DMS79 treated with DMSO at 0.1 percent for 48 hours (cell line): ENCODE measurements at places on chromosomes 6 and 20.

- DNase-seq, result peak; percentile 57
Observed at GRCh38 chr6:159693894-159694545, 979 bp upstream of the SOD2 start.

DNA sequence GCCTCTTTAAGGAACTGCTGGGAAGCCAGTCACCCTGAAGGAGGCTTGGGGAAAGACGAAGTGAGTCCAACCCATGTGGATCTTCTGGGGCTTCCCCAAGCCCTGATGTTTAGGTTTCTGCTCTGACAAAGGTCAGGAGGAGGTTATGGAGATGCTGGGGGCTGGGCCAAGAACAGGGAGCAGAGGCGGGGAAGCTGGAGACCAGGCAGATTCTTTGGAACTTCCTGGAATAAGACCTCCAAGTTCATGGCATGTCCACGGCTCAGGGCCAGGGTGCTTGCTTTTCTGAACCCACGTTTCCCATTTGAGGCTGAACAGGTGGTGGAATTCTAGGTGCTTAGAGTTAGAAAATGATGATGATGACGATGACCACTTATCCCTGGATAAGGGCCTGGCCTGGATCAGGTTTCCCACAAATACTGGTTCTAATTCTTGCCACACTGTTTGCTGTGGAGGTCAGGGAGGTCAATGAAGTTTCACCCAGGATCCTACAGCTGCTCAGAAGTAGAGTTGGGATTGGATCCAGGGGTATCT lies 30.0 kb upstream of the TGM2 start:
- no peak for DNase-seq

- DNase-seq, result no peak
Observed at GRCh38 chr20:6165346-6165745, 42.5 kb upstream of the FERMT1 start.

DNA sequence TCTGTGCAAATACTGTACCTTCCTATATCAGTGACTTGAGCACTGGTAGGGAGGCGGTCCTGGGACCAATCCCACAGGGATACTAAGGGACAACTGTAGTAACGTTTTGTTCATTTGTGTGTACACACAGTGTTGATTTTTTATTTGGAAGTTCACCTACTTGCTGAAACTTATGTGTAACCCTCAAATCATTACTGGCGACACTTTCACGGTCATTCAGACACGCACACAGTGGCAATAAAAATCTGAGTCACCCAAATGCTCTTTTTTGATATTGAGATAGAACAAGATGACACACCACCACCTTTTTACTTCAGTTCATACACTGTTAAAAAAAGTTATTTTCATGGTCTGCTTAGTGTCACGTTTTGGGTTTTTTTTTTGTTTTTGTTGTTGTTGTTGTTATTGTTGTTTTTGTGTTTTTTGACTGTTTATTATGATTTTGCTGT lies 79.8 kb downstream of the QKI start:
- no peak for DNase-seq

- DNase-seq, result peak; percentile 98
Observed at GRCh38 chr6:35562060-35562459, 49.4 kb upstream of the TULP1 start.
